ENCODE measurements at places on chromosomes 6 and 20.
A peak's percentile ranks its signal among the peaks of the same experiment; 100 is the strongest.

GRCh38 chr6:128275030-128275429, 245.4 kb downstream of the PTPRK start:
- no peak for DNase-seq

DNA sequence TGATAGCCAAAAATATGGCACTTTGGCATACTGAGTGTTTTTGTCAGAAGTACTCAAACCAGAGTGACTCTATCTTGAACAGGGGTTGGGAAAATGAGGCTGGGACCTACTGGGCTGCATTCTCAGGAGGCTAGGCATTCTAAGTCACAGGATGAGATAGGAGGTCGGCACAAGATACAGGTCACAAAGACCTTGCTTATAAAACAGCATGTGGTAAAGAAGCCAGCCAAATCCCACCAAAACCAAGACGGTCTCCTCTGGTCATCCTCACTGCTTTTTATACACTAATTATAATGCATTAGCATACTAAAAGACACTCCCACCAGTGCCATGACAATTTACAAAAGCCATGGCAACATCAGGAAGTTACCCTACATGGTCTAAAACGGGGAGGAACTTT, 985.1 kb downstream of the HACE1 start:
- DNase-seq: no peak

GRCh38 chr6:46293641-46294316, 123.0 kb upstream of the ENPP5 start:
- DNase-seq: no peak

- no peak for DNase-seq
Measured at GRCh38 chr6:166262743-166263515, 45.3 kb downstream of the PRR18 start.

DNA sequence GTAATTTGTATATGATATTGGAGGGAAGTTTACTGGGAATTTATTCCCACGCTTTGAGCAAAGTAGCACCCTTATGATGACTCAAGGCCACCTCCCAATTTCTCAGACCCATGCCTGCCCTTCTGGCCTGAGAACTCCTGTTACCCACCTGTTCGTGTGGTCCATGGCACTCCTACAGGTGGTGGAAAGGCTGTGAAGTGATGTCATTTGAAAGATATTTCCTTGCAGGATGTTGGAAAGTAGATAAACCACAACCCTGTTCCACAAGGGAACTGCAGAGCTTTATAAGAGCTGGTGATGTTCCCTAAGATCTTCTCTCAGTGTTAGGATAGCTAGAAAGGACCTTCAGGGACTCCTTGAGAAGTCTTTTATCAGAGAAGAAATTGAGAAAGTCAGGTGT, 70.5 kb downstream of the ADGRG6 start:
- DNase-seq: no peak

DNA sequence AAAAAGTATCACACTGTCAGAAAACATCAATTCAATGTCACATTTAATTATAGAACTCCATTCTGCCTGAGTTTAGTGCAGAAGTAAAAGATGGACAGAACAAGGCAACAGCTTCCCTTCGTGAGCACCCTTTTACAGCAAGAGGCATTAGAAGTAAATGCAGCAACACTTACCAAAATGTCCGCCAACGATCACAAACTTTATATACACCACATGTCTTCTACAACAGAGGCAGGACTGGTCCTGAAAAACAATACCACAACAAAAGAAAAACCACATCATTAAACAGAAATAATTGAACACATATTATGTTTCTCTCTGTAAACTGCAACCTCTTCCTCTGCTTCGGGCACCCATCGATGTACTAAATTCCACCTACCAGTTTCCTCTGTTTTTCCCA, 92.9 kb downstream of the FYN start:
- no peak for DNase-seq

- no peak for DNase-seq
Measured at GRCh38 chr6:167654389-167654788, 172.3 kb upstream of the AFDN start.

- DNase-seq: no peak
Measured at GRCh38 chr20:45060294-45060693, 40.6 kb downstream of the KCNS1 start.

- DNase-seq: no peak
Measured at GRCh38 chr20:35654415-35654814, 10.3 kb downstream of the CPNE1 start.

GRCh38 chr6:33028220-33028849, 18.9 kb upstream of the HLA-DOA start:
- DNase-seq: no peak

DNA sequence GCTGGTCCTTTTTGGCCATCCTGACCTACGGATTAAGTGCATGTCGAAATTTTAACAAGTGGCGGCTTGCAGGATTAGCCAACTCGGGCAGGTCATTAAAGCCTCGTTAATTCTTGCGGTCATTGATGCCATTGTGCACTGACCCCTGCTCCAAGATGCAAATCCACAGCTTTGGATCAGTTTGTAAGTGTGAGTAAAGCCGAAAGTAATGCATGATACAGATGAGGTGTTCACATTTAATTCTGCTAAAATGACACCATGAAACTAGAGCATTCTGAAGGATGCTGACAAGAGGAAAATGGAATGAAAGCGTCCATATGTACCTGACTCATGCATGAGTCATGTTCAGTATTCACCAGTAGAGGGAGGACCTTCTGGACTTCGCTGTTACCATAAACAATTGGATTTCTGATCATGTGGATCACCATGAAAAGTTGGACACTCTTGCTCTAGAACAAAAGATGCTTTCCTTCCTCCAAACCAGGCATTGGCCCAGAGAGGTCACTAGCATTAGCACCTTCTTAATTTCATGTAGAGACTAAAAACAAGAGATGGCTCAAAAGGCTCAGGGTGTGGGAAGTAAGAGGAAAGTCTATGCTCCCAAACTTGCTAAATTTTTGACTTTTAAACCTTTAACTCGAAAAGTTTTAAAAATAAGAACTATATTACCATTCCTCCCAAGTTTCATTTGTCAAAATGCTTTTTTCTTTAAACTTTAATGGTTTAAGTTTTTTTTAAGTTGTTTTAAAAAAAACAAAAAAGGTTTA, 48.0 kb downstream of the MUC22 start:
- DNase-seq: no peak

GRCh38 chr6:89131599-89131998, 13.7 kb upstream of the SRSF12 start:
- no peak for DNase-seq

GRCh38 chr20:41391587-41392001, 25.0 kb upstream of the EMILIN3 start:
- DNase-seq: no peak

DNA sequence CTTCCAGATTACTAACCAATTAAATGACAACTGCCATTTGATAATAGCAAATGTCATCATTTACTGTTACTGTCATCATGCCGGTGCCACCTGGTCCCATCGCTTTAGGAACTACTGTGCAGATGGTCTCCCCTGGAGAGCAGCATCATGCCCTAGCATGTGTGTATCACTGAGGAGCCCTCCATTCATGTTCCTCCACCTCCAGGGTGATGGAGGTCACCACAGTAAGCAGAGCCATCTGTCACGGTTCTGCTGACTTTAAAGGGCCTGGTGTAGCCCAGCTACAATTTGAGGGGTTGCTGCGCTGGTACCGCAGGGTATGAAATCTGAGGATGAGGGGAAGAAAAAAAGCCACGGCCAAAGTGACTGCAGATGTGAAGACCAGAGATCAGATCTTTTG, 118.8 kb upstream of the KCNK16 start:
- DNase-seq: no peak

- no peak for DNase-seq
Measured at GRCh38 chr6:79030511-79030910, 47.5 kb downstream of the PHIP start.

- DNase-seq: no peak
Measured at GRCh38 chr6:55782275-55782674, 93.1 kb downstream of the BMP5 start.

GRCh38 chr20:55761100-55761499, 244.2 kb downstream of the CBLN4 start:
- no peak for DNase-seq

GRCh38 chr6:130852844-130853554, 25.8 kb downstream of the SMLR1 start:
- no peak for DNase-seq

GRCh38 chr6:71698702-71699101, 187.6 kb upstream of the RIMS1 start:
- DNase-seq: no peak

GRCh38 chr20:47981222-47981621, 195.9 kb upstream of the SULF2 start:
- DNase-seq: no peak

DNA sequence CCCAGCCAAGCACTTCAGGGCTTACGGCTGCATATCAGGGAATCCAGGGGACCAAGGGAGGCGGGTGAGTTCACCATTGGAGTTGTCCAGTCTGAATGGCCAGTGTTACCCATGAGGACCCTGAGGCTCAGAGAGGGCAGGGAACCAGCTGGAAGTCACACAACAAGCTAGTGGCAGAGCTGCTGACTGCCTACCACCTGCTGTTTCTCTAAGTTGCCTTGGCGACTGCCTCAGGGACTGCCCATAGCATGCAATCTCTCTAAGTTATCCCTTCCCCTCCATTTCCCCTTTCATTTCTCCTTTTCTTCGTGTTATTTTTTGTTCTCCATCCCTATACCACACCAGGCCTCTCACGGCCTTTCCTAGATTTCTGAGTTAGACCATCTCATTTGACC, 71.8 kb upstream of the SIRPA start:
- no peak for DNase-seq

- DNase-seq: no peak
Measured at GRCh38 chr20:22762576-22763256, 178.3 kb upstream of the FOXA2 start.

DNA sequence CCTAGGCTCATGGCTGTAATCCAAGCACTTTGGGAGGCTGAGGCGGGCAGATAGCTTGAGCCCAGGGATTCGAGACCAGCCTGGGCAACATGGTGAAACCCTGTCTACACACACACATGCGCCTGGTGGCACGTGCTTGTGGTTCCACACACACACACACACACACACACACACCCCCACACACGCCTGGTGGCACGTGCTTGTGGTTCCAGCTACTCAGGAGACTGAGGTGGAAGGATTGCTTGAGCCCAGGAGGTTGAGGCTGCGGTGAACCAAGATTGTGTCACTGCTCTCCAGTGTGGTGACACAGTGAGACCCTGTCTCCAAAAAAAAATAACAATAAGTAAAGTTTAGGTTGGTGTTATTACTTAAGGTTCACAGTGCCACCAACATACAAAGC, 165.8 kb downstream of the ZFAND3 start:
- DNase-seq: no peak

DNA sequence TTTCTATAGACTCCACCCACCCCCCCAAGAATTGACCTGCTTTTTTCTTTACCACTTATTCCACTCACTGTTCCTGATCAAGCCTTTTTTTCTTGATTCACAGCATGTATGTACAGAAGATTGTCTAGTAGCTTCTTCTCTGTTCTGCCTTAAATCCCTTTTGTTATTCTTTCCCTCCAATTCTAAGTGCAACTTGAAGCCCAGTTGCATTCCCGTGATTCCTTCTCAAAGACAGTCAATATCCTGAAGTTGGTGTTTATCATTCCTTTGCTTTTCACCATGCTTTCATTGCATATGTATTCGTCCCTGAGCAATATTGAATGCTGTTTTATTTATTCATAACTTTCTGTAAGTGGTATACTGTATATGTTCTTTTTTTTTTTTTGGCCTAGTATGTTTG, 21.0 kb downstream of the XRN2 start:
- no peak for DNase-seq

GRCh38 chr6:21935142-21935541, 341.6 kb downstream of the SOX4 start:
- no peak for DNase-seq

GRCh38 chr6:16804546-16805242, 43.4 kb upstream of the ATXN1 start:
- DNase-seq: no peak

GRCh38 chr6:106360989-106361430, 493 bp downstream of the CRYBG1 start:
- DNase-seq: peak; percentile 4

DNA sequence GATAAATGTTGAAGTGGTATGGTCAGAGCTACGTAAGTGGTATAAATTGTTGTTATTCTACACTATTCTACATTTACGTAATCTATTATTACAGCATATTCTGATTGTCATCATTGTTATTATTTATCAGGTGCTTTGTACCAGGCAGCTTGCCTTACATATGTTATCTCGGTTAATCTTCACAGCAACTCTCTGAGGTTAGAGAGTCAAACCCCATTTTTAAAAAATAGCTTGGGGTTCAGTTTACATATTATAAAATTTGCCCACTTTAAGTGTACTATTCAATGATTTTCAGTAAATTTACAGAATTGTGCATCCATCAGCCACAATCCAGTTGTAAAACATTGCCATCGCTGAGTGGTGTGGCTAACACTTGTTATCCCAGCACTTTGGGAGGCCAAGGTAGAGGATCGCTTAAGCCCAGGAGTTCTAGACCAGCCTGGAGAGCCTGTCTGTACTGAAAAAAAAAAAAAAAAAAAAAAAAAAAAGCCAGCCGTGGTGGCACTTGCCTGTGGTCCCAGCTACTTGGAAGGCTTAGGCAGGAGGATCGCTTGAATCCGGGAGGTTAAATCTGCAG, 35.5 kb downstream of the PPP1R16B start:
- DNase-seq: no peak

GRCh38 chr6:12504325-12504966, 212.1 kb upstream of the PHACTR1 start:
- DNase-seq: no peak

DNA sequence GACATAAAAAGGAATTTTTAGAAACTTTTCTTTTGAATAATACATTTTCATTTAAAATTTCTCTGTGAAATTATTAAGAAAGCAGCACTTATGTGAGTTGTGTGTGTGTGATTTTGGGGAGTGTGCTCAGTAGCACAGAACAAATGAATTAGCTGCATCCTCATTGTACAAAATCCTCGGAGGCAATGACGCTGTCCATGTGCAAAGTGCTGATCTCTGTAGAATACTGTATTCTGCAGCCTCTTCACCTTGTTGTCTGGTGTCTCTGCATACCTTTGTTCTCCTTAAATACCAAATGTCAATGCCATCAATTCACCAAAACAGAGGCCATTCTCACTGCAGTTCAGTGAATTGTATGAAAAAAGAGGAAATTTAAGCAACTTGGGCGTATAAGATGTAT, 838.4 kb downstream of the QKI start:
- DNase-seq: no peak

Measured in effector CD4-positive, alpha-beta T cell (primary cell).